Activated CD4-positive, CD25-positive, alpha-beta regulatory T cell (primary cell): ENCODE measurements at places on chromosomes 13 and 19.

DNA sequence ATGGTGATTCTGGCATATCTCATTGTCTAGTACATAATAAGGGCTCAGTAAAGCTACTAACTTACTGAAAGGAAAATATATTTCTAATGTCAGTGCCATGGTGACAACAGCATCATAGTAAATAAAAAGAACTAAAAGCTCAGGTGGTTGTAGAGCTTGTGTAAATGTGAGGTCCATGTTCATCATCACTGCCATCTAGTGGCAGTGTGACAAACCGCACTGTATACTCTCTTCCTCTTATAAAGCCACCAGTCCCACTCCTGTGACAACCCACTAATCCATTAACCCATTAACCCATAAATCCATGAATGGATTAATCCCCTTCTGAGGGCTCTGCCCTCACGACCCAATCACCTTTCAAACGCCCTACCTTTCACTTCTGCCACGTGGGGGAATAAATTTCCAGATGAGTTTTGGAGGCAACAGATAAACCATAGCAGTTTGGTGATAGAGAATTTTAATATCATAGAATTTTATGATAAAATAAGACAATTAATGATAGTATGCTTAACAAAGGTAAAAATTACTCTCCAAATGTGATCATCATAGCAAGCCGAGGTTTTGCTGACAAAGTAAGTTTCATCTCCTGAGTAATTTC lies 160.4 kb upstream of the SGCG start:
- DNase-seq, result no peak

GRCh38 chr19:34539396-34539795 lies 57.8 kb downstream of the WTIP start:
- DNase-seq, result no peak

- DNase-seq, result no peak
These were observed 11.6 kb upstream of the PLIN3 start for GRCh38 chr19:4879041-4879440.

DNA sequence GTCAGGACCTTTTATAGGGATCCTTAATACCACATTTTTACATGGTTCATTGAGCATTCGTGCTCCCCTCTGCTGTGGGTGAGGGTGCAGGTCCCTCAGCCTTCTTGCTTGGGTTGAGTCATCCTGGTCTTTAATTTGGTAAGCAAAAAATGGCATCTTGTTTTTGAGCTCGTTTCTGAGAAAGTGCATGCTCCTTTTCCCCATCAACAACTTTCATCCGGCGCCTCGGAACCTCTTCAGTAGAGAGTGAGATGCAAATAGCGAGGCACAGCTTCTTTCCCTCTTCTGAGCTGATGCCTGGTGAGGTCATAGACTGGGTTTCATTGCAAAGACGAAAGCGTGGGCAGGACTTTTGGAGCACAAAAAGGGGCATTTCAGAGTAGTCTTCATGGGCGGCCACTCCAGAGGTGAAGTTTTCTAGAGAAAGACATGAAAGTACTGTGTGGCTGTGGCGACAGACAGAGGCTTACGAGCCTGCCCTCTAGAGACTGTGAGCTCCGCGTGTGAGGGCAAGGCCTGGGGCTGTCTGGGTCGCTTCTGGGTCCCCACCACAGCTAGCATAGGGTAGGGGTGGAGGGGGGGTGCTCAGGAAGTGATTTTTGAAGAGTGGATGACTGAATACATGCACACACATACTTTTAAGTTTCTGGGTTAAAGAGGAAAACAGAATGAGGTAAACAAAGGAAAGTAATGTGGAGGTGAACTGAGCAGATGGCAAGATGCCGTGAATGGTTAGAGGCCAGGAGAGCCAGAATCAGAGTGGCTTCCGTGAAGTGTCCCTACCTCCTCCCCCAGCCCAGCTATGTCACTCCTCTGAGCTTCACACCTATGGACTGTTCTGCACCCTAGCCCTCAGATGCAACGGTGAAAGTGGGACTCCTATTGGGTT lies 44.3 kb downstream of the BBC3 start:
- peak; percentile 62 for DNase-seq

GRCh38 chr19:1109697-1110671 lies 6.2 kb downstream of the GPX4 start:
- DNase-seq, result no peak

DNA sequence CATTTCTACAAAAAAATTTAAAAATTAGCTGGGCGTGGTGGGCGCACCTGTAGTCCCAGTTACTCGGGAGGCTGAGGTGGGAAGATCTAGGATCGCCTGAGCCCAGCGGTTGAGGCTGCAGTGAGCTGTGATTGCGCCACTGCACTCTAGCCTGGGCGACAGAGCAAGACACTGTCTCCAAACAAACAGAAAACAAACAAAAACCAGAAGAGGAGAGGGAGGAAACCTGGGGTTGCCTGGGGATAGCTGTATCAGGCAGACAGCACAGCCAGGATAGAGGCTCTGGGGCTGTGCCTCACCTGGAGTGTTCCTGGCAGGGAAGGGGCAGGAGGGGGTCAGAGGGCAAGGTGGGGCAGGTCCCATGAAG lies 2.6 kb upstream of the POLR2E start:
- DNase-seq, result no peak

DNA sequence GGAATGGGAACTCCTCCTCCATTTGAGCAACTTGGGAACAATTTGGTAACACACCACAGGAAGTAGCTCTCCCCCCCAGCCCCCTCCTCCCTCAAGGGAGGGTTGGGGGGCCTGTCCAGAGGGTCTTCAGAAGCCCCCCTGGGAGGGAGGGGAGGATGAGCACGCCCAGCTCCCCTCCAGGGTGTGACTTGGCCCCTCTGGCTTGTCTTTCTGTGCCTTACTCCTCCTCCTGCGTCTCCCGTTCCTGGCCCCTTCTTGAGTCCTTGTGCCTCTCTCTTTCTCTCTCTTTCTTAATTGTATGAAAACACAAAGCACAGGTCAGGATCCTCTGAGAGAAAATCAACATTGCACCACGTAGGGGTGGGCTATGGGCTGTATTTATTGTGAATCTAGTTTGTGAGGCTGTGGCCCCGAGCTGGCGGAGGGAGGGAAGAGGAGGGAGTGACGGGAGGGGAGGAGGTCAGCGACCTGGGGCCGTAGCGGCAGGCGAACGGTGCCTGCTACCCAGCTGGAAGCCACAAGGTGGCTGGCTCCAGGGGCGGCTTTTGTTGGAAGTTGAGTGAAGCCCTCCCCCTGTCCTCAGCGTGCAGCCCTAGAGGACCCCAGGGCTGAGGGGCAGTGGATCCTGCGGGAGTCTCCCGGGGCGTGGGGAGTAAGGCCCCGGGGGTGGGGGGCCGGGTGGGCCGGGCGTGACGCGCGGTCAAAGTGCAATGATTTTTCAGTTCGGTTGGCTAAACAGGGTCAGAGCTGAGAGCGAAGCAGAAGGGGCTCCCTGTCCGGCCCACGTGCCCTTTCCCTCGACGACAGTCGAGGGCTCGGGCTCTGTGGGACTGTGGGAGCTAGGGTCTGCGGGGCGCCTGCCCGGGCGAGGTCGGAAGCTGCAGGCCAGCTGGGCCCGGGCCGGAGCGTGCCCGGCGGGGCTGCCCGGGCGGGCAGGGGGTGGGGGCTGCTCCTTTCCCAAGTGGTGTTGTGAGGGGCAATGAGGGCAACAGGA lies 6.4 kb downstream of the LYL1 start:
- no peak for DNase-seq

- DNase-seq, result no peak
These were observed 2.1 kb upstream of the ATP4B start for GRCh38 chr13:113660066-113660465.

- no peak for DNase-seq
These were observed 78.8 kb downstream of the CRYL1 start for GRCh38 chr13:20446900-20447299.

DNA sequence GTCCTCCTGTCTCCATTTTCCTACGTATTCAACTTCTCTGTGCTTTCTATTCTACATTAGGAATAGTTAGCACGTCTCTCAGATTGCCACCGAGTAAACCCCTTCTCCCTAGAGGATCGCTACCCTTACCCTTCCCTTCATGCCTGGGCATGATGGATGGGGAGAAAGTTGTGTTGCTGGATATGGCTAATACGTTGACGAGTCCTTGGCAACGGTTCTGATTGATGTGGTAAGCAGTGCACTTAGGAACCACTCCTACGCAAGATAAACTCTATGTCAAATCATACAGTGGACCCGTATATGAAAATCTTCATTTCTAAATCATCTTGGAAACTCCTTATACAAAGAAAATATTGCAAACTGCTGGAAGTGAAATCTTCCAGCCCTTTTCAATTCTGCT lies 224.5 kb downstream of the EFNB2 start:
- DNase-seq, result no peak

GRCh38 chr13:101120007-101120406 lies 296.3 kb downstream of the NALCN start:
- no peak for DNase-seq

DNA sequence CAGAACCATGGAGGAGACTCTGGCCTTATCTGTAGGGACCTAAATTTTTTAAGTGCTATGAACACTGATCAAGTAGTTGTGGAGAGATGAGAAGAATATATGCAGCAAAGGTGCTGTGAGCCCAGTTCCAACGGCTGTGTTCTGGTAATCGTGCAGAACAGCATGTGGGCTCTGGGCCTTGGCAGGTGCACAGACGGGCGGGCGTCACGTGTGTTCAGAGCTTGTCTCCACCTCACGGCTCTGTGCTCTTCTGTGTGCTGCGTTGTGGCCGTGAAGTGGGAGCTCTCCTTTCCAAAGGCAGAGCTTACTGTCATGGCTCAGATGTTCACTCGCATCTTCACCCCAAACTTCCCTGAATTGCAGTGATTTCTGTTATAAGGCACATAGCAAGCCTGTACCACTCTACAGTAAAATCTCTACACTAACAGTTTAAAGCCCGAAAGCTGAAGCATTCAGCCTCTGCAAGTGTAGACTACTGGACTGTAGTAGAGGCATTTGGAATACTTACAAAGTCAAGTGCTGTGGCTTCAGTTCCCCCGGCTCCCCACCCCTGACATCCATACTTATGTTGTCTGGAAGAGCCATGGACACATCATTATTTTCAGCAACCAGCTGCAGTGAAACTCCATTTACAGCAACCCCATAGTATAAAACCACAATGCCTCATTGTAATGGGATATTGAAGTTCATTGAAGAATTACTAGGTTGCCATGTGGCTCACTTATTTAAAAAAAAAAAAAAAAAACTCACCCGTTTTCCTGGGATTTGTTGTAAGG lies 27.5 kb upstream of the TEX29 start:
- DNase-seq, result no peak

DNA sequence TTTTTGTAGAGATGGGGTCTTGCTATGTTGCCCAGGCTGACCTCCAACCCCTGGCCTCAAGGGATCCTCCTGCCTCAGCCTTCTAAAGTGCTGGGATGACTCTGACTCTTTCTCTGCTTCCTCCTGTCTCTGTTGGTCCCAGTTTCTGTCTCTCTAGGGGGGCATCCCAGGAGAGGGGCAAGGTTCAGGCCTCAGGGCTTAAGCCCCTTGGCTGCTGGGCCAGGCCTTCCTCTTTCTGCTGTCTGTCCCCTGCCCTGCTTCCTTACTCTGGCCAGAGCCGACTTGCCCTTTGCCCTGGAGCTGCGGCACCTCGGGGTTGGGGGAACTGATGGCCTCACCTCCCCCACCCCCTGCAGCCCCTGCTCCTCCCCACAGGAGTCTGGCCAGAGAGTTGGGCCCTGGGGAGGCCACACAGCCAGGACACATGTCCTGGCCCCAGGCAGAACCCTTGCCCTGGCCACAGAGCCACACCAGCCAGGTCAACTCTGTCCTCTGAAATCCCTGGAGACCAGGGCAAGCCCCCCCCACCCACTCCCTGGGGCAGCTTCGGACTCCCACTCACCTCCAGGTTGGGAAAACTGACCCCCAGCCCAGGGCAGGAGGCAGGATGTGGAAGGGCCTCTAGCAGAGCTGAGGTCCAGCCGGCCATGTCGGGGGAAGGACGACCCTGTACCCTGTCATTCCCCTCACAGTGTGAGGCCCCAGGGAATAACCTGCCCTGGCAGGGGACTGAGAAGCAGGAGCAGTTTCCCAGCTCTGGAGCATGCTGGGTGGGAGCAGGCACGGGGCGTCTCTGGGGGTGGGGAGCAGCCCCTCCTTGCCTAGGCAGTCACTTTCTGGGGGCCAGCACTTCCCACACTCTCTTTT lies 23.7 kb downstream of the CEBPA start:
- no peak for DNase-seq

DNA sequence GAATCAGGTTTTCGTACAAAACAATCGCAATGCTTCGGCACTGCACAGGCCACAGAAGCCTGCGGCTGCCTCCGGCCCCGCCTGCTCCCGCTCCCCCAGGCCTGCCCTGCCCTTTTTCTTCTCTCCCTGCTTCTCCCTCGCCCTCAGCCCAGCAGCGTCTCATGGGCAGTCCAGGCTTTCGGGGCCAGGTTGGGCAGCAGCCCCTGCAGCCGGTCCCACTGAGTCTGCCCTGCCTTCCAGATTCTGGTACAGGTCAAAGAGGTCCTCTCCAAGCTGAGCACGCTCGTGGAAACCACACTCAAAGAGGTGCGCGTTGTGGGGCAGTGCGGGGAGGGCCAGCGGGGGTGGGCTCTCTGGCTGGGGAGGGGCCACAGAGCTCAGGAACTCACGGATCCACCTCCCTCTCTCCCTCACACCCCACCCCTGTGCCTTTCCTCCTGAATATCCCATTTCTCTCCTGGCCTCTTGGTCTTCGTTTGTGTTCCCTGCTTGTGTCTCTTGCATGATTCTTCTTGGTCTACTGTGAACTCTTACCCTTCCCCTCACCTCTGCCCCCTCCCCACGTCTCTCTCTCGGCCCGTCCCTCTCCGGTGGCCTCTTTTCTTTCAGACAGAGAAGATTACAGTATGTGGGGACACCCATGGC lies 30.1 kb downstream of the CCDC8 start:
- no peak for DNase-seq

DNA sequence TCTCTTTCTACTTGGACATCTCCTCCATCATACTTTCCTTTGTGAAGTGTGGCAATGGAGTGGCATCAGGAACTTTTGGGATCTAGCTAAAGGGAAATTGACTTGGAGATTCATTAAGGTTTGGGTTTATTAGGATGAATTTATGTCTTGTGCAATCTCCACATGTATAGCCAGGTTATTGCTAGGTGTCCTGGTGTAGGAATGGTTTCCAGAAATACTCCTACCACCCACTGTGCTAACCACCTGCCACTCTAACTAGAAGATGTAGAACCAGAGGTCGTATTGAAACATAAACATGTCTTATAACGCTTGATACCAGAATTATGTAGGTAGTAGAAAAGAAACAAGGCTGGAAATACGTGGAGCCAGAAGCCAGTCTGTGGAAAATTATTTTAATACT lies 38.1 kb upstream of the MED4 start:
- DNase-seq, result no peak
